ENCODE measurements at places on chromosomes 12 and 14.
A peak's percentile ranks its signal among the peaks of the same experiment; 100 is the strongest.

DNA sequence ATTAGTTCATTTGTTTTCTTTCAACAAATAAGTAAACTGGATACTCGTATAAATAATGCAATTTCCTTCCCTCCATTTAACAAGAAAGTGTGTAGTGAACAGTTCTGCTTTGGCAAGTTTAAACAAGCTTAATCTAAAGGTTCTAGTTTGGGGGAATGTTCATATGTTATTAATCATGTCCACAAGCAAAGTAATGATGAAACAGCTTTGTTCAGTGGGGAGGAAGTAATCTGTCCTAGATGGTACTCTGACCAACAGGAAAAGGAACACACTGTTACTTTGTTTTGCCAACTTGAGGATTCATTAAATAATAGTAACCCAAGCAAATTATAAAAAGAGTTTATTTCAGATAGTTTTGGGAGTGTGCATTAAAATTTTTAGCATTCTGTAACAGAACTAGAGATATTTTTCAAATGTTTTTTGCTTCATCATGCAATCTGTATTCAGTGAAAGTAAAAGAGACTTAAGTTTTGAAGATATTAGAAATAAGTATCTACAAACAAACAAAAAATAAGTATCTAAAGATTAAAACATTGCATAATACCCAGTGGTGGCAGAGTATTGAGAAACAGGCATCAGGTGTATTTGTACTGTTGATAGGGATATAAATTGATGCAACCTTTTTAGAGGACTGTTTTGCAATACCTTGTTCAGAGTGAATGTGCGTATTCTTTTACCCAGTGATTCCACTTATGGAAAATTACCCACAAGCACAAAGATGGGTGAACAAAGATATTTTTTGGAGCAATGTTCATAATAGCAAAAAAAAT, 61.1 kb downstream of the RAB35 start:
- no peak for DNase-seq

- no peak for DNase-seq
Measured at GRCh38 chr14:52094546-52095271, 25.9 kb upstream of the NID2 start.

- DNase-seq = no peak
Measured at GRCh38 chr12:122547330-122547729, 20.3 kb downstream of the KNTC1 start.

DNA sequence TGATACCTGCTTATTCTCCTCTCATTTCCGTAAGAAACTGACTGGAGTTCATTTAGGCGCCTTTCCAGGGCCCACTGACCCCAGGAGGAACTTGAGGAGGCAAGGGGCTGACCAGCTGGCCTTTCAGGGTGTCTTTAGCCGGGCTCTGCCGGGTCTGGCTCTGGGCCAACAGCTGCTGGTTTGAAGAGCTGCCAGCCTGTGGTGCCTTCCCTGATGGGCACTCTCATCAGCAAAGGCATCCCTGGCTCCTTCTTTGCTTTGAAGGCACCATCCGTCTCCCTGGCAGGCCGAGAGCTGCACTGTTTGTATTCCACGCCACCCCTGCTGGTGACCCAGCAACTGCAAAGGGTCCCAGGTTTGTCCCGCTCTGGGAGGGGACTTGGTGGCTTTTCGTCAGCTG, 42.0 kb downstream of the IQSEC3 start:
- no peak for DNase-seq

DNA sequence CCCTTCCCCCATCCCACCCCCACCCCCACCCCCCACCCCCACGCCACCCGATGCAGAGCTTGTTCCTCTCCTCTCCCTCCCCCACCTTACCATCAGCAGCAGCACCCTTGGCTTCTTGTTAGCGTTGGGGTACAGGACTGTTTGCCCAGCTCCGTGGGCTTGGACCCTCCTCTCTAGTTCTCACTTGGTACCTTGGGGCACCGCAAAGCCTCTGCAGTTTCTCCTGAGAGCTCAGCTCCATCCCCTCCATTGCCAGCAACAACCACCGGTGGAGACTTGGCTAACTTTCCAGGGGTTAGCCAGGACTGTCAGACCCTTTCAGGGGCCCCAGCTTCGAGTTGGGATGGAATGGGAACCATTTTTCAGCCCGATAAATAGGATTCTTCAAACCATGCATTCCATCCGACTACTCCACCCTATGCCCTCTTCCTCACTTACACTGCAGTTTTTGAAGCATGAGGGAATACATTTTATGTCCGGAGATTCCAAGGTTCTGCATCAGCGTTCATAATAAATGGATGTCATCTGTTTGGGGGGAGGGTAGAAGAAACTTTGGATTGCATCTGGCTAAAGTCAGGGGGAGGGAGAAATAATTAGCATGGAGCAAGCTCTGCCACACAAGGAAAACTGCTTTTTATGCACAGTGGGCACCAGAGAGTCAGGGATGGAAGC, 1.1 kb downstream of the SCN8A start:
- DNase-seq = peak; percentile 37
